ENCODE measurements at places on chromosomes 1 and 21.
A peak's percentile ranks its signal among the peaks of the same experiment; 100 is the strongest.

DNA sequence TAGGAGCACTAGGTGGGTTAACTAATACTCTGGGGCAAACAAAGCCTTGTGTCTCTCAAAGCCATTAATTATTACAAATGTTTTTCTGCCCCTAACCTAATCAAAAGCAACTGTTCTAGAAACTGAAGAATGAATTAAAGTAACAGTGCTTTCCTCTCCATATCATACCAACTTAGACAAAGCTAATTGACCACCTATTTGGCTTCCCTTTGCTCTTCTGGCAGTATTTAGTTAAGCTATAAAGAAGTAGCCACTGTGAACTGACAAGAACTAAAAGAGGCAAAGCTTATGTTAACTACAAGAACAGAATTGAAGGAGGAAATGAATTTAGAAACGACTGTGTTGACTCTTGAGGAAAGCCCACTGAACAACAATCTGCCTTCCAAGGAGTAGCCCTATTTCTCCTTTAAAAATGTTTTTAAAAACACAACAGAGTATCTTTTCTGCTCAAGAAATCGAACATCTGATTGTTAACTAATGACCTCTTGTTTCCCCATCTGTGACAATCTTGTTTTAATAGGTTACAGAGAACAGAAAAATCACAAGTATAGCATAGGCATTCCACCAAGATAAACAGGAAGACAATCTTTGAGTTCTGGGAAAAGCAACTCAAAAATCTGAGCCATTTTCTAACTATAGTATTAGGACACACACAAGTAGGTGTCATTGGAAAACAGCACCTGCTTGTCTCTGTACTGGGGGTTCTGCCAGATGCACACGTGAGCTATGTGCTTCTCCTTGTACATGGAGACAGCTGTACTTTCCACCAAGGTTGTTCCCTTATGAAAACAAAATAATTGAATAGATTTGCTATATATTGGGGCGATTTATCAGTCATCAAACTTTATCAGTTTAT, 3.1 kb upstream of the EGLN1 start:
- no peak for DNase-seq

- peak; percentile 63 for DNase-seq
Observed at GRCh38 chr1:65687428-65688214, 105.1 kb upstream of the PDE4B start.

DNA sequence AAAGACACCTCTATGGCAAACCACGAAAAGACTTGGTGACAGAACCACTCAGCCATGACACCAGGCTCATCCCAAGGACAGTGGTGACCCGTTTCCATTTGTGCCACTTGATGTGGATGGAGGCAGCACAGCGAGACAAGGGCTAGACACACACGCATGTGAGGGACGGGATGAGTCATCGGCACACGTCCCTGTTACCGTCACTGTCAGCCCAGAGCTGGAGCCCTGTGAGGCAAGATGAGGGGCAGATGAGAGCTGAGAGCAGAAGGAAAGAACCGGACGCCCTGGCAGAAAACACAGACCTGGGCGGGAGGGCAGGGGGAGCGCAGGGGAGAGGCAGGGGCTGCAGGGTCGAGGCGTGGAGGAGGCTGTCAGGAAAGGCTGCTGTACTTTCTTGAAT, 57.8 kb downstream of the SIK1 start:
- DNase-seq, result no peak

- no peak for DNase-seq
Observed at GRCh38 chr1:11333631-11334030, 60.6 kb downstream of the UBIAD1 start.

GRCh38 chr21:42424914-42425541, 21.3 kb downstream of the UBASH3A start:
- no peak for DNase-seq

GRCh38 chr1:193658081-193658480, 471.7 kb upstream of the B3GALT2 start:
- no peak for DNase-seq

DNA sequence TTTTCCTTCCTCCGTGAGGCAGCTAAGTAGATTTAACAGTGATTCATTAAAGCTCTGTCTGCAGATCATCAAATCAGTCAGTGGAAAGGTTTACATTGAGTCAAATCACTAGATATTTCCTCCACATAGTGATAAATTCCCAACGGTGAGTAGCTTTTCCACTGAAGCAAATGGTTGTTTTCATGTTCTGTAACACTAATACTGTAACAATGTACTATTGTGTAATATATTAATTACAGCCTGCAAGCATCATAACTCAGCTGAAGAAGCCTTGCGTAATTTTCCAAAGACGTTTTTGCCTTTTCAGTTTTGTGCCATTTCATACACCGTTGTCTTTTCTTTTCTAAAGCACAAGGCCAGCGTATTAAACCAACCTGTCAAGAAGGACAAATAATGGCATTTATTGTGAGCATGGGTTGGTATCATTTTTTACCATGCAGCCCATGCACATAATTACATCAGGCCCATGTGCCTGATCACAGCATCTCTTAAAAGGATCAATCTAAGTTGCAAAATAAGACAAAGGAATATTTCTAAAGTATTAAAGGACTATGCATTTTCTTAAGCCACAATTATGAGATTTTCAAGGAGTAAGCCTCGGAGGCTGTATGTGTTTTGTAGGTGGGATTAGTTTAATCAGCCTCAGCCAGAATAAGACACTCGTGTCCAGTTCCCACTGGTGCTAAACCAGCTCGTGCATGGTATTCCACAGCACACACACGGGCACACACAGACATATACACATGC, 16.7 kb upstream of the PDE9A start:
- DNase-seq, result no peak

GRCh38 chr1:237562242-237562823, 328.4 kb downstream of the ZP4 start:
- DNase-seq, result no peak

DNA sequence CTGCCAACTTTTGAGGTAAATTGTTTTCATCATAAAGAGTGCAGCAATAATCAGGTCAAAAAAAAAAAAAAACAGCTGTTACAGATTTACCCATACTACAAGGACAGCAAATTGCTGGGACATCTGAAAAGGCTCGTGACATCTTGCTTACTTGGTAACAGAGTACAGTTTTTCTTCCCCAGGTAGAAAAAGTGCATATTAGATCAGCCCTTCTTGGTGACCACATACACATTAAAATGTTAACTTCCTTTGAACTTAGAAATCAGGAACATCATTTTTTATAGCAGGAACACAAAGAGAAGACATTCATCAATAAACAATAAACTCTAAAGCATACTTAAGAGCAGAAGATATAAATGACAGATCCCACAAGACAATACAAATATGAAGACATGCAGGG, 16.1 kb downstream of the TP53BP2 start:
- no peak for DNase-seq

GRCh38 chr1:64139877-64140276, 63.5 kb upstream of the UBE2U start:
- no peak for DNase-seq

GRCh38 chr1:159895286-159895685, 4.7 kb downstream of the CFAP45 start:
- no peak for DNase-seq

DNA sequence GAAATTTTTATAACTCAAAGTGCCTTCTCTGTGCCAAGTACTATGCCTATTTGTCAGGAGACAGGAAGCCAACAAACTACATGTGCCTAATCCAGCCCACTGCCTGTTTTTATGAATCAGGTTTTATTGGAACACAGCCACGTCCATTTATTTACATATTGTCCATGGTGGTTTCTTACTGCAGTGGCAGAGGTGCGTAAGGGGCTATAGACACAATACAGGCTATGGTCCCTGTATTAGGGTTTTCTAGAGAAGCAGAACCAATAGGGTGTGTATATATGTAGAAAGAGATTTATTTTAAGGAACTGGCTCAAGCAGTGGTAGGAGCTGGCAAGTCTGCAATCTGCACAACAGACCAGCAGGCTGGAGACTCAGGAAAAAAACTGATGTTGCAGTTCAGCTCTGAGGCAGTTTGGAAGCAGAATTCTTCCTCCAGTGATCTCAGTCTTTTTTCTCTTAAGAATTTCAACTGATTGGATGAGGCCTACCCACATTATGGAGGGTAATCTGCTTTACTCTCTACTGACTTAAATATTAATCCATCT, 15.4 kb downstream of the PPIE start:
- no peak for DNase-seq

DNA sequence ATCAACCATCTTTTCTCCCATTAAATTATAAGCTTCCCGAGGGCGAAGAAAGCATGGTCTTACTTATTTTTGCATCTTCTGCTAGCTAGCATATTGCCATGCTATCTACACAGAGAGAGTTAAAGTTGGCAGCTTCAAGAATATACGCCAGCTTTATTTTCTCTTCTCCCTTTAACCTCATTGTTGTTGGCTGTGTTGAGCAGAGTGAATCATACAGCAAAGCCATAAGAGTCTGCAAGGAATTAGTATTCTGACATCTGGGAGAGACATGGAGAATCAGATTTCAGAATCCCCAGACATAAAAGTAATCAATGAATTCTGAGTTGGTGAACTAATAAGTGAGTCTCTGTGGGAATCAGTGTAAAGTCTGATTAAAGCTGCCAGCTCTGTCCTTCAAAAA, 649.6 kb upstream of the PTBP2 start:
- DNase-seq, result no peak

- DNase-seq, result no peak
Observed at GRCh38 chr1:163361123-163361934, 39.6 kb downstream of the NUF2 start.

DNA sequence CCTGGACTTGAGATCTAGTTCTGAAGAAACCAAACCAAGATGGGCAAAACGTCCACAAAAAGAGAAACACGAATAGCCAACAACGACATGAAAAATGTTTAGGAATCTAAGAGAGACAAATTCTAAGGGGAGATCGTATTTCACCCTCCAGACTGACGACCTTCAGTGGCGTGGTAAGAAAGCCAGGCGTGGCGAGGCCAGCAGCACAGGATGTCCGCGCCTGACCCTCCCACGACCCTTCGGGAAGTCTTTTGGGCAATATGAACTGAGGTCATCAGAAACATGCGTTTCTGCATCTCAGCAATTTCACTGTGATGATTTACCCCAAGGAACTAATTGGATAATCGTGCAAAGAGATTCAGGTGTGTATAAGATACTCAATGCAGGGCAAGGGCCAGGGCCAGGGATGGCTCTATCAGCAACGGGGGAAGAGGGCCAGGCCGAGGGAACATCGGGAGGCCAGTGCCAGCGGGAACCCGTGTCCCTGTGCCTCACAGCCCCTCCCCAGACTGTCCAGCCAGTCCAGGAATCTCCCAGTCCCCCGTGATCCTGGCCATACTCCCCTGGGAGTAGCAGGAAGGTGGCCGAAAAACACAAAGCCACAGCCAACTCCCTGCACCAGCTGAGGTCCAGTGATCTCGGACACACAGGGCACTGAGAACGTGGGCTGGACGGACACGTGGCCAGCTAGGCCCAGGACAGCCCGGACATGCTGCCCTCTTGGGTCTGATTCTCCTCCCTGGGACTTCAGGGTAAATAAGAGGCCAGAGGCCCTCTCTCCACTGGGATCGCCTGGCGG, 53.6 kb upstream of the ADARB1 start:
- no peak for DNase-seq

DNA sequence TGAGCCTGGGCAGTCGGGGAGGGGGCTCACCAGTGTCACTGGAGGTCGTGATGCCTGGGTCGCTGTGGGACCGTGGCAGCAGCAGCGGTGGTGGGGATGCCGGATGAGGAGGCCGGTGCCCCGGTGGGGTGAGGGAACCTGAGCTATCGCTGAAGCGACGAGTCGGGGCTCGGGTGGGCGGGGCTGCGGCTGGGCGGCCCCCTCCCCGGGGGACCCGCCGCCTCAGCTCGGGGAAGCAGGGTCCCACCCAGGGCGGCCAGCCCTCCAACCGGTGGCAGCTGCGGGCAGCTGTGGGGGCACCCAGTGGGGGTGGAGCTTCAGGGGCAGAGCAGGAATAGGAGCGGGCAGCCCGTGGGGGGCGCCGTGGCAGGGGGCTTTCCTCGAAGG, 5.0 kb downstream of the ENTREP3 start:
- no peak for DNase-seq

DNA sequence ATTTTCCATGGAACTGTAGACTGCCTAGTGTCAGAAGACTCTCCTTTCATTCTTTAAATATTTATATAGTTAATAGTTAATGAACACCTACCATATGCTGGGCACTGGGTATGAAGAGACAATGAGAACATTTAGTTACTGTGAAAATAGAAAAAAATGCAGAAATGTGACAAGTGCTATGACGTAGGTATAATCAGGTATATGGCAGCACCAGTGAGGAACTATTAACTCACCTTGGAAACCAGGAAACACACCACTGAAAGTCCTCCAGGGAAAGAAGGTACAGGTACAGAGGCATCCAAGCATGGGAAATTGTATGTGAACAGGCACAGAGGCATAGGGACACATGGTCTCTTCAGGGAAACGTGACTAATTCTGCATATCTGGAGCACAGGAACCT, 42.3 kb downstream of the DPT start:
- DNase-seq, result no peak

- DNase-seq, result no peak
Observed at GRCh38 chr21:25464275-25464674, 143.0 kb downstream of the MRPL39 start.

DNA sequence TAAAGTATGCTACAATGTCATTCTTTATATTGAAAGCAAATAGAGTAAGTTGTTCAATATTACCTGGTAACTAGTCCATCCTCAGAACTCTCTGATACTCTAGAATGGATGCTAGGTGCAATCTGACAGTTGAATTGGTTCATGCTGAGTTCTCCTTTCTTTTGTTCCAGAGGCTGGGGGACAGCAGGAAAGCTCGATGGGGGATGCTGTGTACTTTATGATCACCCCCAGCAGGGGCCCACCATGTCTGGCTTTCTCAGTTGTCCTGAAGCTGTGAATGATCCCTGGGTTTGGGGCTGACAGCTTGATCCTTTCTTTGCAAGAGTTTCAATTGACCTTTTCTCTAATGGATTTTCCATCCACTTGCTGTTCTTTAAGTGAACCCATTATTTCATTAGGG, 22.5 kb downstream of the FMN2 start:
- no peak for DNase-seq

- no peak for DNase-seq
Observed at GRCh38 chr1:163295949-163296348, 25.8 kb upstream of the NUF2 start.

DNA sequence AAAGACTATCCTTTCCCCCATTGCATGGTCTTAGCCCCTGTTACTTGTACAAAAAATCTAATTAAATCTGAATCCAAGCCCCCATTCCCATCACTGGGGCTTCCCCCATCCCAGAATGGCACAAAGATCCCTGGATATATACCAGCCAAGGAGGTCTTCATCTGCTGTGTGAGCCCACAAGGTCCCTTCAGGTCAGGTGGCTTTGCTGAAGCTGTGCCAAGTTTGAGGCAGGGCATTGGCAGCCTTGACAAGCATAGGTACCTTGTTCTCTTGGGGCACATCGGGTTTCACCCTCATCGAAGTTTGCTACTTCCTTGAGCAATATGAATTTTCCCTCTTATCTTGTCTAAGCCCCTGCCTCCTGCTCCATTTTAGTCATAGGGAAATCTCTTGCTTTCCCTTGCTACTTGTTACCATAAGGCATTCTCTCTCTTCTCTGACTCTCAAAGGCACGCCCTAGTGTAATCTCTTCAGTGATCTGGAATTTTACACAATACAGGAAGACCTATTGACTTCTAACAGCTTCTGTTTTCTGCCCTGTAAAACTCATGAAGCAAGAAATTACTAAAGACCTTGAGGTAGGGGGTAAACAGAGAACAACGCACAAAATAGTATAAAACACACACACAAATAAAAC, 71.4 kb upstream of the COG2 start:
- no peak for DNase-seq

All from hypothalamus (tissue), 51 donors.